ENCODE measurements at places on chromosomes 7 and 10. TPM values are rescaled to one million over a fixed set of nuclear protein-coding genes. Genes with fewer than 3 reads are reported as not detected.

Gene ANXA11
- total RNA-seq, result 133 TPM

Gene IKZF1
- total RNA-seq, result 3.1 TPM

DNA sequence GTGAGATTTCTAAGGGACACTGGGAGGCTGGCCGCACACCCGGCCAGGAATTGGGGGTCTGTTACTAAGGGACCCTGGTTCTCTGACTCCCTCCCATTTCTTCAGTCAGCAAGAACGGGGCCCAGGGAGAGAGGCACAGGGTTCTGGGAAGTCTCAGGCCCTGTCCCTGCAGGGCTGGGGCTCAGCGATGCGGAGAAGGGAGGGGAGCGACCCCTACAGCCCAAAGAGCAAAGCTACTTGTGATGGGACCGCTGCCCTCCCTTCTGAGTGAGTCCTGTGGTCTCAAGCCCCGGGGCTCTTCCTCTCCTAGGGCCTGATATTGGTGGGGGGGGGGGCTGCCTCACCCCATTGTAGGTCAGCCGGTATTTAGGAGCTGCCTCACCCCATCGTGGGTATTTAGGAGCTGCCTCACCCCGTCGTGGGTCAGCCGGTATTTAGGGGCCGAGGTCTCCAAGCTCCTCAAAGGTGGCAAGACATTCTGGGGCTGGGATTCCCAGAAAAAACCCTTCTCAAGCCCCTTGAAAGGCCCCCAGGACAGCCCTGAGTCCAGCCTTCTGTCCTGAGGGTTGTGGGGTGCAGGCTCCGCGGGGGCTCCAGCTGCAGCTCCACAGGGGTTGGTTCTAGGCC is 16.9 kb upstream of the NKX6-2 start:
- H3K4me1 ChIP-seq, result no peaks in the 10 kb centered on the region
- H3K4me3 ChIP-seq, result no peak overlapping the region
- H3K27ac ChIP-seq, result no peak overlapping the region
- H3K27me3 ChIP-seq, result peaks cover 10% of the 10 kb centered on the region

DNA sequence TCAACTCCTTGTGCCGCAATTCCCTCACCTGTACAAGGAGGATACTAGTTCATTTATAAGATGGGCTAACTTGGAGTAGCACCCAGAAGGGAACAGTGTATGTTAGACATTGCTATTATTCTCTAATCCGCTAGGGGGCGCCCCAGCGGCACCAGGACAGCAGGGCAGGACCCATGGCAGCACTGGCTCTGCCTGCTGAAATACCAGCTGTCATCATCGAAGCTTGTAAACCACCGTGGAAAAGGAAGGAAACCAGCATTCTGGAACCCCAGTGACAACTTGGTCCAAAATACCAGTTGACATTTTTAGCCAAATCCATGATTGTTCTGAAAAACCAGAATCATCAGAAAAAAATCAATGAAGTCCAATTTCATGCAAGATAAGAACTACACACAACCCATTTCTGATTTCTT is 134.4 kb downstream of the ITGA8 start:
- H3K36me3 ChIP-seq, result no peaks in the 10 kb centered on the region
- H3K4me3 ChIP-seq, result no peak overlapping the region
- peaks cover 15% of the 10 kb centered on the region for H3K4me1 ChIP-seq
- peaks cover 1% of the 10 kb centered on the region for H3K27me3 ChIP-seq
- no peak overlapping the region for H3K27ac ChIP-seq
- peak; percentile 87 for DNase-seq

DNA sequence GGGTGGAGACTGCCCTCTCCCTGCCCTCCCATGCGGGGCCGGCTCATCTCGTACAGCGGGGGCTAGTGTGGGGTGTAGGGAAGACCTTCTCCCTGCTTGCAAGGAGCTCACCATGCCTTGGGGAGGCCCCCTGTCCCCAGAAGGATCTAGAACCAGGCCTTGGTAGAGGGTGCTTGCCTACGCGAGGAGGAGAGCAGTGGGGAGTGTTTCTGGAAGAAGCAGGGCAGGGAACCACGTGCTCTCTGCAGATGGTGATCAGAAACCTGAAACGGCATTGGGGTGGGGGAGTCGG is 2.7 kb downstream of the MAFK start:
- H3K36me3 ChIP-seq, result no peaks in the 10 kb centered on the region
- no peak overlapping the region for H3K4me3 ChIP-seq
- H3K4me1 ChIP-seq, result peaks cover 2% of the 10 kb centered on the region
- no peak for DNase-seq
- no peak overlapping the region for H3K27ac ChIP-seq

DNA sequence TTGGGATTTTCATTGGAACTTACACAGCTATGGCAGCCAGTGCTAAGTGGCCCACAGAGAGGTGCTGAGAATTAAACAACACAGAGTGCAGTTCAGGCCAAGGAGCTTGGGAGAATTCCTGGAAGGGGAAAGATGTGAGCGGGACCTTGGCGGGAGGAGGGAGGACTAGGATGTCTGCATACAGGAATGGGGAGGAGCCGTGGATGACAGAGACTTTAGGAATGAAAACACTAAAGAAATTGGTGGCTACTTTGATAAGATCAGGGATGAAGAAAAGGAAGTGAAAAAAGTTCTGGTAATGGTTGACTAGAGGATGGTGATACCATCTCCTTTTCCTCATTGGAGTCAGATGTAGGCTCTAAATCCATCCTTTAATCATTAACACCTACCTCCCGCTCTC is 234.2 kb upstream of the FZD8 start:
- no peaks in the 10 kb centered on the region for H3K36me3 ChIP-seq
- peaks cover 3% of the 10 kb centered on the region for H3K27me3 ChIP-seq
- DNase-seq, result no peak
- H3K4me3 ChIP-seq, result no peak overlapping the region
- H3K4me1 ChIP-seq, result peaks cover 27% of the 10 kb centered on the region

Gene AGR2
- not detected for total RNA-seq

Gene PRKRIP1
- 41.3 TPM for total RNA-seq

DNA sequence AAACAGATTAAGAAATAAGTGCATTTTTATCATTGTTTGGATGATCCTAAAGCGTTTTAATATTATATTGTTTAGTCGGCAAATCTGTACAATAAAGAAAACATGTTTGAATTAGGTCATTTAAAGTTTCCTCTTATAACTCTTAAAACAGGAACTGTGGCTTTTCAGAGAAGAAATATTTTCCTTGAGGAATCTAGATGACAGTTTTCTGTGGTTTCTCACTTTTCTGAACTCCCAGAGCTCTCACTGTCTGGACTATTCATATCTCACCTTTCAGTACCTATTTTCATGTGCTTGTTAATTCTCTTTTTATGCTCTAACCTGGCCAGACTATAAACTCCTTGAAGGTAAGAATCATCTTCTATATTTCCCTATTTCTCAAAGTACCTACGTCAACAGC is 135.1 kb downstream of the CHN2 start:
- no peak for DNase-seq
- H3K4me1 ChIP-seq, result peaks cover 3% of the 10 kb centered on the region
- no peaks in the 10 kb centered on the region for H3K27me3 ChIP-seq
- H3K27ac ChIP-seq, result no peak overlapping the region

DNA sequence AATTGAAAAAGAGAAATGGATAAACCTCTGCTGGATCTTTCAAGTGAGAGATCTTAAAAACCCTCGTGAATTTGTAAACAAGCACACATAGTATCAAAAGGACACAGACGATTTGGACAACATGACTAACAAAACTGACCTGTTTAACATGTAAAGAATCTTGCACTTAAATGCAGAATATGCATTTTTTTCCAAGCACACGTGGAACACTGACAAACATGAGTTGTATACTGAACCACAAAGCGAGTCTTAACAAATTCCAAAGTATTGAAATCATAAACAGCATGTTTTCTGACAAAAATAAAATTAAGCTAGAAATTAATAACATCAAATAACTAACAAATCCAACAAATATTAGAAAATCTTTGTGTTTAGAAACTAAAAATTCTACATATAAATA is 65.0 kb upstream of the ZNF746 start:
- no peak overlapping the region for H3K27ac ChIP-seq
- peaks cover 3% of the 10 kb centered on the region for H3K27me3 ChIP-seq
- no peak overlapping the region for H3K4me3 ChIP-seq
- no peak for DNase-seq

Gene AIMP2
- total RNA-seq, result 25.3 TPM

Gene GSAP
- 1.9 TPM for total RNA-seq

Gene CALML5
- total RNA-seq, result not detected

Gene CDK14
- 30.2 TPM for total RNA-seq

- H3K36me3 ChIP-seq, result no peaks in the 10 kb centered on the region
- H3K4me1 ChIP-seq, result peaks cover 2% of the 10 kb centered on the region
- no peak overlapping the region for H3K4me3 ChIP-seq
Observed at GRCh38 chr7:18399436-18400235, 95.9 kb upstream of the HDAC9 start.

- H3K27ac ChIP-seq, result no peak overlapping the region
- H3K4me3 ChIP-seq, result no peak overlapping the region
- no peaks in the 10 kb centered on the region for H3K36me3 ChIP-seq
- no peaks in the 10 kb centered on the region for H3K27me3 ChIP-seq
- DNase-seq, result peak; percentile 20
Observed at GRCh38 chr7:93902777-93903423, 3.5 kb upstream of the GNGT1 start.

Gene UCN3
- not detected for total RNA-seq

All from endothelial cell (in vitro differentiated cells).